ENCODE measurements at places on chromosomes 7 and 10.

GRCh38 chr7:145183069-145183468 lies 347.2 kb upstream of the TPK1 start:
- DNase-seq: no peak

DNA sequence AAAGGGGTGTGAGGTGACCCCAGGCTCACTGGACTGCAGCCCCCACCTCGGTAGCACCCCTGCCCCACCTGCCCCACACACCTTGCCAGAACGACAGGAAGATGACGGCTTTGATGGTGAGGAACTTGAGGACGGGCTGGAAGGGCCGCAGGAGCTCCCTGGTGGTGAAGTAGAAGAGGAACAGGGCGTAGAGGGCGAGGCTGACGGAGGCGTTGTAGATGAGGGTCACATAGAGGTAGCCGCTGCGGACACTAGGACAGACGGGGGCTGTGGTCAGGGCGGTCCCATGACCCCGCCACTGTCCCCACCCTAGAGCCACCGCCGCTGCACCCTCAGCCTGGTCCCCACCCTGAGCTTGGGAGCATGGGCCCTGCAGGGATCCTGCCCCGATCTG lies 7.6 kb downstream of the TMEM184A start:
- no peak for DNase-seq

DNA sequence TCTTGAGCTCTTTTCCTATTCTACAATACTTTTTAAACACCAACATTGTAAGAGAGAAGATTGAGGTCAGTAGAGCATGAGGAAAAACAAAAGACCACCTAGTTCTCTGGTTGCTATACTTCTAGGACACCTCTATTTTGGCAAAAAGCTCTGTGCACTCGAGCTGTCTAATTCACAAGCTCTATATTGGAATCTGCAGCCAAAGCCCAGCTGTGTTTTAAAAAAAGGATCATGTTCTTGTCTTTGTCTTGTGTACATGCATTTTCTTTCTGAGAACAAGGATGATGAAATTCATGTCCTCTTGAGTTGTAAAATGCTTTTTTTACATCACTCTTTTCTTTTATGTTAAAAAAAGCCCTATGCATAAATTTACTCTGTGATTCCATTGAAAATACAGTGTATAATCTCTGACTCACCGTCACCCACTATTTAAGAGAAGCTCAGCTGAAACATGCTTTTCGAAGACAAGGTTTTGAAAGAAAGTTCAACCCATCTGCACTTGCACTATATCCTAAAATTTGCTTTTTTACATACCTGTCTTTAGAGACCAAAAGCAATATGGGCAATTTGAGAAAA lies 215.5 kb upstream of the VSTM2A start:
- DNase-seq: no peak

DNA sequence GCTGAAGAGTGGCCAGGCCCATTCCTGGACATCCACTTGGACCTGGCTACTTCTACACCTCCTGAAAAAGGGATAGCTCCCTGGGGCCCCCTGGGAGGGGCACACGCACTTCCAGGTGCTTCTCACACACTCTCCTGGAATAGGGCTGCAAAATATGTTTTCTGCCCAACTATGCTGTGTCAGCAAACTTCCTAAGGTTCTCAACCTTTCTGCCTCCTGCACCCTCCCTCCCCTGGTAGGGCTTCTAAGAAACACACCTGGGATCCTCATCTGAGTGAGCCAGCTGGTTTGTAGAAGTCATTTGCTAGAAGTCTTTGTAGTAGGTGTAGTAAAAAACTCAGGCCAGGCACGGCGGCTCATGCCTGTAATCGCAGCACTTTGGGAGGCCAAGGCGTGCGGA lies 136.5 kb downstream of the ZMYND11 start:
- DNase-seq: no peak

GRCh38 chr7:20776214-20776911 lies 10.3 kb downstream of the SP8 start:
- DNase-seq: no peak

- no peak for DNase-seq
Observed at GRCh38 chr7:135714534-135715009, 13.4 kb downstream of the SLC13A4 start.

GRCh38 chr7:158525648-158526484 lies 61.8 kb downstream of the PTPRN2 start:
- DNase-seq: no peak

DNA sequence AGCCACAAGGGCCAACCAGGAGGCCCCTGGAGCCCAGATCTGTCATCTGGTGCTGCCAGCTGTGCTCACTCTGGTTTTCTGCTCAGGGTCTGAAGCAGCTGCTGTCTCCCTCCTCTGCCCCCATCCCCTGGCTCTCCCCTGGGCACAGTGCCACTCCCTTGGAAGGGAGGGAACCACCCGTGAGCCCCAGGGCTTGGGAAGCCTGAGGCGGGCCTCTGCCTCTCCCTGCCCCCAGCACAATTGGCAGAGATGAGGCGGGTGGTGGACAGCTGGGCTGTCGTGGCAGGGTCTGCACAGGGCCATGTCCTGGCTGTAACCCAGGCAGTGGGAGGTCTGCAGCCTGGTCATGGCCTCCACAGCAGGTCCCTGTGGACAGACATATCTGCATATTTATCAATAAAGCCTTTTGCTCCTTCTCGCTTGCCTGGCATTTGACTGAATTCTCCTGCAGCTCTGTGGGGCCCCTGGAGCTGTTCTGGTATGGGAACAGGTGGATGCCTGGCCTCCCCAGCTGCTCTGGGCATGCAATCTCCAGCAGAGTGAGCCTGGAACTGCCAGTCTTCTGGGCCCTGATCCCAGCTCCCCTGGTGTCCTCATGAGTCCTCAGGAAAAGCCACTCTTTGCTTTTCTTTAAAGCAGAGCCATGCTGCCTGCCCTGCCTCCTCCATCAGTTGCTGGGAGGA lies 1.6 kb upstream of the ANKRD2 start:
- no peak for DNase-seq

- DNase-seq: no peak
Observed at GRCh38 chr7:42709284-42709683, 202.6 kb downstream of the C7orf25 start.

DNA sequence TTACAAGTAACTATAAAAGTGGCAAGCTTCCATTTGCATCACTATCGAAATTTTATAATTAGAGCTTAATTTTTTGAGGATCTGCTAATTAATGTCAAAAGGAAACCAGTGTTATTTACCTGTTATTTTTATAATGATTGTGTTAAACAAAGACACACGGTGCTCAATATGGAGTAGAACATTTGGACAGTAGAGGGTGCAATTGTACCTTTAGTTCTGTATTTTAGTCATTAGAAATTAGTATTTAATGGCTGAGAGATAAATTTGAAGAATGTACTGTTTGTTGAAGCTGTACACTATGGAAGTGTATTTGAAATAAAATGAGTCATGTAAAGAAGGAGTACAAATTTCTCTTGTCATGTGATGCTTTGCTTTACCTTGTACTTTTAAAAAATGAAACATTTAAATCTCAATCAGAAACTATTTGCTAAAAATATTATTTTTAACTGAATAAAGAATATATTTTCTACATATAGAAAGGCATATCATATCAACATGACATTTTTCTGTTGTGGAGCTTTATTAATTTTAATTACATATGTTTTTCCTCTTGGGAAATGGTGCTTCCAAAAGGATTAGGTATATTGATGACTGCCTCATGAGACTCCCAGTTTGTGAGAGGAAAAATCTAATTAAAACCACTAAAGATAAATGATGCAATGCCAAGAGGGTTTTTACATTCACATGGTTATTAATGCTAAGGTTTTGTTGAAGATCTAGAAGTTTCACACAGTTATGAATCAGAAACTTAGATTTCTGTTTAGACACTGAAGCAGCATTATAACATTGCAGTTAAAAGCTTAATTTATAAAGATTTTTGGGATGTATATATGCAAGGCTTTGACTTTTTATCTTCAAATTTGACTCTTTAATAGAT lies 10.4 kb upstream of the PRKG1 start:
- no peak for DNase-seq

- no peak for DNase-seq
Observed at GRCh38 chr7:157224627-157225026, 85.9 kb downstream of the UBE3C start.

DNA sequence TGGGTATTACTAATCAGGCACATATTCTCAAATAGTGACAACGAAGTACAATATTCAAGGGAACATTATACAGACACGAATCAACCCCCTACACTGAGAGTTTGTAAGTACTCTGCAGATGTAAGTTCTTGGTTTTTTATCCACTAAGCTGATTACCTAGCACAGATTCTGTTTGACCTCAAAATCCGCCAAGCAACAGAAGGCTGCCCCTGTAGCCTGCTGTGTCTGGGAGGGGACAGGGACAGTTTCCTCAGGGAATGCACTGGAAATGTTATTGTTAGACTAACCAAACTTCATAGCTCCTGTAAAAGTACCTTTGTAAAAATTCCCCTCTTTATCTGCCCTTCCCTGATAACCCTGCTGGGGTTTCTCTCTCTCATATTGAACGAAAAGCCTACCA lies 45.2 kb upstream of the ZRANB1 start:
- no peak for DNase-seq
